ENCODE measurements at places on chromosomes 3 and 15. TPM values are rescaled to one million over a fixed set of nuclear protein-coding genes. Genes with fewer than 3 reads are reported as not detected.
A peak's percentile ranks its signal among the peaks of the same experiment; 100 is the strongest.

LAMB2 gene
- total RNA-seq: not detected

MUC4 gene
- 0.15 TPM for total RNA-seq

SLC28A2 gene
- not detected for total RNA-seq

- H3K27me3 ChIP-seq: no peaks in the 10 kb centered on the region
- H3K36me3 ChIP-seq: peaks cover 41% of the 10 kb centered on the region
- no peaks in the 10 kb centered on the region for H3K4me1 ChIP-seq
- no peak for DNase-seq
- no peak overlapping the region for H3K27ac ChIP-seq
Observed at GRCh38 chr15:58875343-58875742, 58.1 kb downstream of the SLTM start.

DNA sequence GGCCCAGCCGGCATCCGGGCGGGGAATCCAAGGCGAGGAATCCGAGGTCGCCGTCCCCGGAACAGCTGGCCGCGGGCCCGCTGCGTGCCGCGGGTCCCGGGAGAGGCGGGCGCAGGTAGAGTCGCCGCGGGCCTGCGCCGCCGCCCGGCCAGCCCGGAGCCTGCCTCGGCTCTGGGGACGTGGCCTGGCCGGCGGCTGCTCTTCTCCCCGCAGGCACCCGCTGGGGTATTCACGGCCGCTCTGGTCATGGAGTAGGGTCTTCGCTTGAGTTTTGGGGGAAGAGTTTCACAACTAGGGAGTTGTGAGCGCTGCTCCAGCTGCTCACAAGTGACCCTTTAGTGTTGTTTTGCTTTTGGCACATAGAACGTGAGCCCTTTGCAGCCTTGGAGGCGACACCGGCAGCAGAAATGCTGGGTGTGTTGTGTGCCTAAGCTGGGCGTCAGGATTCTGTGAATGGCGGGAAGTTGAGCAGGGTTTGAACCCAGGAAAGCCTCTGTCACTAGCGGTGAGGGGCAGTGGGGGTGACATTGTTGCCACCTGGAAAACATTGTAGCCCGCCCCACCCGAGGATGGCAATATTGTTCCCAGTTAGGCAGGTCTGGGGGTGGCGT lies 4.0 kb downstream of the TRIM71 start:
- H3K4me1 ChIP-seq: peaks cover 16% of the 10 kb centered on the region
- peaks cover 49% of the 10 kb centered on the region for H3K27me3 ChIP-seq
- H3K27ac ChIP-seq: no peak overlapping the region
- H3K4me3 ChIP-seq: no peak overlapping the region

DNA sequence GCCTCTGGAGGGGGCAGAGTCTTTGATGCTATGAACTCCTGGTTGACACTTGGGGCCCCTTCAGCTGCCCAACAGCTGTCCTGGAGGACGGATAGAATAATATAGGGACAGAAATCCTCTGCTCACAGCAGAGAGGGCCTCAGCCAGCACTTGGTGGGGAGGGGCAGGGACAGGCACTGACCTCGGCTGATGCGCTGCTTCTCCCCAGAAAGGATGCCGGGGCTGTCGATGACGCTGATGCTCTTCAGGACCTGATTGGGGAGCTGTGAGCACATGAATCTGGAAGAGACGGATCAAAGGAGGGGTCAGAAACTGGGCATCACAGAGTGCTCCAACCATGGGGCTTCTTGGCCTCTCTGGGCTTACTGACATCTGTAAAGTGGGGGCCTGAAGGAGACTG lies 29.5 kb downstream of the EHD4 start:
- H3K4me1 ChIP-seq: peaks cover 42% of the 10 kb centered on the region
- no peaks in the 10 kb centered on the region for H3K27me3 ChIP-seq
- DNase-seq: no peak
- H3K27ac ChIP-seq: peak overlapping the region; percentile 55

DNA sequence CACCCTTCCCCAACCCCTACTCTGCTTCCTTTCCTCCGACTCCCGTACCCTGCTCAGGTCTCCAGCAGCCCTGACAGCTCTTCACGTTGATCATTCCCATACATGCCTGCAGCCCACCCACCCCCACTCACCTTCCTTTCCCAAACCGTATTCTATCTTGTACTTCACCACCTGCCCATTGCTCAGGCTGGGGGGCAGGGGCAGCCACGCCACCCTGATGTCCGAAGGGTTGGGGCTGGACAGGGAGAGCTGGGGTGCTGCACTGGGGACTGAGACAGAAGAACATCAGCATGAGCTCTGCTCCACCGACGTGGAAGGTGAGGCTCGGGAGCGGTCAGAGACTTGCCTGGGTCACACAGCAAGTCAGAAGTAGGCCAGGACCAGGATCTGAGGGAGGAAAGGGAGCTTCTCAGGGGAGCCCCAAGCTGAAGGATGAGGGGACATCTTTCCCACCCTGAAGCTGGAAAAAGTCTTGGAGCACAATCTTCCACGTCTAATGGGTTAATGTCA lies 16.5 kb upstream of the IGDCC3 start:
- H3K4me1 ChIP-seq: no peaks in the 10 kb centered on the region
- no peak for DNase-seq
- peaks cover 61% of the 10 kb centered on the region for H3K27me3 ChIP-seq
- no peaks in the 10 kb centered on the region for H3K36me3 ChIP-seq
- H3K4me3 ChIP-seq: no peak overlapping the region
- H3K27ac ChIP-seq: no peak overlapping the region

DNA sequence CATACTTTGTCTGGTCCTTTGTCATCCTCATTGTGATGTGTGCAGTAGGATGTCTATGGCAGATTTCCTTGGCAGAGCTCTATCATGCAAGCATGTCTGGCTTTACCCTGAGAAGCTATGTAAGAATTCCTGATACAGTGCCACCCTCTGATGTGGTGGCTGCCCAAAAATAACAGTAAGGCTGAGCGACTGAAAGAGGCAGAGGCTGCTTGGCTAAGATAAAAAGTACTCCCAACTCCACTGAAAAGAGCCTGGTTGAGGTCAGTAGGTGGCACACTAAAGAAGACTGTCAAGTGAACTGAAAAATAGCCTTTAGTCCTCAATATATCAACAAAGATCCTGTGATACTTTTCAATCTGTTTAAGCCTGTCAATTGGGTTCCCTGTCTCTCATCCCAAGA lies 31.7 kb downstream of the BTLA start:
- H3K4me1 ChIP-seq: peaks cover 79% of the 10 kb centered on the region
- H3K36me3 ChIP-seq: peaks cover 77% of the 10 kb centered on the region
- H3K27me3 ChIP-seq: no peaks in the 10 kb centered on the region

DNA sequence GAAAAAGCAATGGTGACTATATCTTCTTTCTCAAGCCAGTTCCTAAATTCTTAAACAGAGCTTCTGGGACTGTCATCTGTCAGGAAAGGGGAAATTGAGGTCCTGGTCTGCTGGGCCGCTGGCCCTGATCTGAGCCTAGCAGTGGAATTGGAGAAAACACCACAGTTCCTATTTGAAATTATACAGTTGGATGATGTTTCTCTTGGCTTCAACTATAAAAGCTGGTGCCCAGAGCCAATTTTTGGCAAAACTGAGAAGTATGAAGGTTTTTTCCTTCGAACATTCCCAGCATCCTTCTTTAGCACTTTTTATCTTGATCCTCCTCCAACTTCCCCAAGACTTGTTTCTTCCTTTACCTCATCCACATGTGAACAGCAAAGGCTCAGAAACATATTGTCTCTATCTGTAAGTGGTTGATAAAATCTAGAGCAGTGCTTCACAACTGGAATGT lies 83.9 kb downstream of the CD47 start:
- no peak overlapping the region for H3K4me3 ChIP-seq
- peaks cover 2% of the 10 kb centered on the region for H3K4me1 ChIP-seq
- H3K27me3 ChIP-seq: peaks cover 2% of the 10 kb centered on the region
- no peak overlapping the region for H3K27ac ChIP-seq
